AG10803 (cell line): ENCODE measurements at places on chromosomes 1 and 21.

DNA sequence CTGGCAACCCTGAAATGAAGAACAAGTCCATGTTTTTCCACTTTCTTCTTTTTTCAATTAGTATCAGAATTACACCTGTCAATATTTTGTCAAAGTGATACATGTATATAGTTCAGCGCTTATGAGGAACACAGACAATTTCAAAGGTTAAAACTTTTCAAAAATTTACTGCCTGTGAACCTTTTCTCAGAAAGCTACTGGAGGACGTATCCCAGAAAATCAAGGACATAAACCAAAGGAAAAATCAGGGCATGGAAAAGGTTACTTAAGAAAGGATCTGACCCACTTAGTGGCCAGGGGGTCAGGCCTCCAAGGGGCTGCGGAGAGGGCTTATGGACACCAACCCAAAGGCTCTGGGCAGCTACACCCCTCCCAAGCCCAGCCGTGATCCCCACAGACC is 81.1 kb upstream of the ACTRT2 start:
- DNase-seq = no peak

- peak; percentile 100 for DNase-seq
Observed at GRCh38 chr1:167791281-167792187, 69.8 kb downstream of the MPZL1 start.

DNA sequence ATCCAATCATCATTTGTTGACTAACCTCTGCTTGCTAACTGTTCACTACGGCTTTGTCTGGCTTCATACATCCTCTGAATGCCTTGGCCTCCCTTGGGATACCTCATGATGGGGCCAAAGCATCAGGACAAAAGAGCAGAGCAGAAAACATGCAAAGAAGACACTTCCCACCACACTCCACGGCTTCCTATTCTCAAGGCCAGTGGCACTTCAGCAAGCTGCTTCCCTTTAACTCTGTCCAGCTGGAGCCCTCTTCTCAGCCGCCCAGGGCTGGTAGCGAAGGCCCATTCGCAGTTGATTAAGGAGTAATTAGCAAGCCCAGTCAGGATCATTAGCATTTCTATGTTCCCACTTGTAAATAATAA is 224.3 kb upstream of the FGGY start:
- DNase-seq = no peak

GRCh38 chr21:35107520-35107919 is 58.4 kb upstream of the RUNX1 start:
- no peak for DNase-seq

GRCh38 chr1:9225411-9225785 is 9.2 kb upstream of the H6PD start:
- DNase-seq = no peak

- no peak for DNase-seq
Observed at GRCh38 chr1:51524817-51525216, 5.8 kb upstream of the EPS15 start.

GRCh38 chr1:41410462-41410861 is 49.2 kb downstream of the FOXO6 start:
- DNase-seq = no peak

GRCh38 chr1:55286856-55287602 is 71.9 kb upstream of the USP24 start:
- DNase-seq = no peak

DNA sequence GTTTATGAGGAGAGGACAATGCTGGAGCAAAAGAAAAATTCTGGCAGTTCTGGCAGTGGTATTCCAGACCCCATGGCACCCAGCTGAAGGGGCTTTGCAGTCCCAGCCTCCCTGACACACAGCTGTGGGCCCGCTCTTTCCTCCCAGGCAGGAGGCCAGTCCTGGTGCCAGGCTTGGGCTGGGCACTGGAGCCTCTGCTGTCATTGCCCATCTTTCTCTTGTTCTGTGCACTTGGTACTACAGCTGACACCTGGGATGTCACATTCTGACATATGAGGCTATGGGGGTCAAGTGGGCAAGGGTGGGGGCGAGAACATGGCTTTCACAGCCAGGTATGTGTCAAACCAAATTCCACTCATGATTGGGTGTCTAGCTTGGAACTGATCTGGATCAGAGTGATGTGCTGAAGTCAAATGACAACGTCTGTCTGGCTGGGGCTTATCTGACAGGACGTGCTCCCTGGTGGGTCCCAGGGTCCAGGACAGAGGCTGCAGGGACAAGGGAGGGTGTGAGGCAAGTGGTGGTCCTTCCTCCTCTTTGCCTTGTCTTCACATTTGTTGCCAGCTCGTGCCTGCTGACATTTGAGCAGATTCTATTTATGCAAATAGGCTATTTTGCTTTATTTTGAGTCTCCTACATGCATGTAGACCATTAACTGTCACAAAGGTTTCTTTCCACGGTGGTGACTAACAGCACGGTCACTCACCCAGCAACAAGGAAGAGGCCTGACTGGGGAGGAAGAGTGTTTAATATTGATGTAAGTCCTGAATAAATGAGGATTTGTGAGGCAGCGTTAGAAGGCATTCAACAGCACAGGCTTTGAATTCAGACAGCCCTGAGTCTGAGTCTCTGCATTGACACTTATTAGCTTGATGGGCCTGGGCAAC is 336.3 kb downstream of the PBX1 start:
- DNase-seq = no peak

GRCh38 chr1:159084867-159085266 is 8.3 kb upstream of the AIM2 start:
- DNase-seq = no peak

GRCh38 chr1:201758499-201759050 is 70.4 kb upstream of the IPO9 start:
- no peak for DNase-seq

DNA sequence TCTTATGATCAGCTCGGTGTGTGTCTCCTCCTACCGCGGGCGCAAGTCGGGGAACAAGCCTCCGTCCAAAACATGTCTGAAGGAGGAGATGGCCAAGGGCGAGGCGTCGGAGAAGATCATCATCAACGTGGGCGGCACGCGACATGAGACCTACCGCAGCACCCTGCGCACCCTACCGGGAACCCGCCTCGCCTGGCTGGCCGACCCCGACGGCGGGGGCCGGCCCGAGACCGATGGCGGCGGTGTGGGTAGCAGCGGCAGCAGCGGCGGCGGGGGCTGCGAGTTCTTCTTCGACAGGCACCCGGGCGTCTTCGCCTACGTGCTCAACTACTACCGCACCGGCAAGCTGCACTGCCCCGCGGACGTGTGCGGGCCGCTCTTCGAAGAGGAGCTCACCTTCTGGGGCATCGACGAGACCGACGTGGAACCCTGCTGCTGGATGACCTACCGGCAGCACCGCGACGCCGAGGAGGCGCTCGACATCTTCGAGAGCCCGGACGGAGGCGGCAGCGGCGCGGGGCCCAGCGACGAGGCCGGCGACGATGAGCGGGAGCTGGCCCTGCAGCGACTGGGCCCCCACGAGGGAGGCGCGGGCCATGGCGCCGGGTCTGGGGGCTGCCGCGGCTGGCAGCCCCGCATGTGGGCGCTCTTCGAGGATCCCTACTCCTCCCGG is 1.5 kb downstream of the KCNC4 start:
- no peak for DNase-seq

- no peak for DNase-seq
Observed at GRCh38 chr1:203325418-203326091, 20.2 kb downstream of the BTG2 start.

- DNase-seq = no peak
Observed at GRCh38 chr1:155801149-155801548, 55.9 kb downstream of the GON4L start.
